Foreskin keratinocyte (primary cell): ENCODE measurements at places on chromosomes 2 and 18. TPM values are rescaled to one million over a fixed set of nuclear protein-coding genes. Genes with fewer than 3 reads are reported as not detected.

Gene IL18RAP
- not detected in 2 replicates for polyA plus RNA-seq

Gene TMEM37
- polyA plus RNA-seq, result 0.16 and 0.18 TPM in 2 replicates

Gene B3GNT7
- 0.07 and 0.08 TPM in 2 replicates for polyA plus RNA-seq

DNA sequence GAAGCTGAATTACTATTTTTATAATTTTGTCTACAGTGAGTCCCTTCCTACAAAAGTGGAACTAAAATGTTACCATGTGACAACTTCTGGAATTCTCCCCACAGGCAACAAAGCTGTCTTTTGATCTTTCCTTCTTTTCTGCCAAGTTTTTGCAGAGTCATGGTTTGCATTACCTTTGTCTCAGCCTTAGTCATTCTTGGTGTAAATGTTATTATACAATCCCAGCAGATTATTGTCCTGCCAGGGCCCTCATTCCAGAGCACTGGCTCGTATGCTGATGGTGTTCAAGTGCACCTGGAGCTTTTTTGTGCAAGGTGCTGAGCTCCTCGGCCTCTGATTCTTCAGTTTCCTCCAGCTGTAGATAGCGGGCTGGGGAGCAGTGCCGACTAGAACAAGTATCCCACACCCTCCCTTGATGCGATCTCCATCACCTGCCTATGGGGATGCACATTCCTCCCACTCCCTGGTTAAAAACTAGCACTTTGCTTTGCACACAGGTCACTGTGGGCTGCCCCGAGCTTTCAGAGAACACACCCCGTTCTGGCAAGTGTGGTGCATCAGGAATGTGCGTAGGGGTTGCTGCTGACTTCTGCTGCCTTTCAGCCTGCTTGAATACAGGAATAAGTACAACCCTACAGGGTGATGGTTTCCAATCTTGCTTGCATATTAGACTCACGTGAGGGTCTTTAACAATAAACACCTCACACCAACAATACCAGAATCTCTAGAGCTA lies 263.6 kb downstream of the RNF144A start:
- DNase-seq, result peak; percentile 44

- no peak for DNase-seq
These were observed 8.6 kb upstream of the NCK2 start for GRCh38 chr2:105736145-105736544.

DNA sequence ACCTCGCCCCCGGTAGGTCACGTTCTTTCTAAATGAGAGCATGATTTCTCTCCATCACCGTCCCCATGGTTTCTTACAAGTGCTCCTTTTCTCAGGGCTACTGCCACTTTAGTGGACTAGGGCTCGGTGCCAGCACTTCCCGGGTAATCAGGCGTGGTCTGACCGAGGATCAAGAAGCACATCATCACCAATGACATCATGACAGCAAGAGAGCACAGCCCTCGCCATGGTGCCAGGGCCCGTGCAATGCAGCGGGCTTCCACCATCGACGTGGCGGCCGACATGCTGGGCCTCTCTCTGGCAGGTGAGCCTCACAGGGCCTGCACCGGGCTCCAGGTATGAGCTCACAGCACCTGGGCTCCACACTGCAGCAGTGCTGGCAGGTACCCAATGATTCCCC lies 75.2 kb downstream of the INPP4A start:
- no peak for DNase-seq

DNA sequence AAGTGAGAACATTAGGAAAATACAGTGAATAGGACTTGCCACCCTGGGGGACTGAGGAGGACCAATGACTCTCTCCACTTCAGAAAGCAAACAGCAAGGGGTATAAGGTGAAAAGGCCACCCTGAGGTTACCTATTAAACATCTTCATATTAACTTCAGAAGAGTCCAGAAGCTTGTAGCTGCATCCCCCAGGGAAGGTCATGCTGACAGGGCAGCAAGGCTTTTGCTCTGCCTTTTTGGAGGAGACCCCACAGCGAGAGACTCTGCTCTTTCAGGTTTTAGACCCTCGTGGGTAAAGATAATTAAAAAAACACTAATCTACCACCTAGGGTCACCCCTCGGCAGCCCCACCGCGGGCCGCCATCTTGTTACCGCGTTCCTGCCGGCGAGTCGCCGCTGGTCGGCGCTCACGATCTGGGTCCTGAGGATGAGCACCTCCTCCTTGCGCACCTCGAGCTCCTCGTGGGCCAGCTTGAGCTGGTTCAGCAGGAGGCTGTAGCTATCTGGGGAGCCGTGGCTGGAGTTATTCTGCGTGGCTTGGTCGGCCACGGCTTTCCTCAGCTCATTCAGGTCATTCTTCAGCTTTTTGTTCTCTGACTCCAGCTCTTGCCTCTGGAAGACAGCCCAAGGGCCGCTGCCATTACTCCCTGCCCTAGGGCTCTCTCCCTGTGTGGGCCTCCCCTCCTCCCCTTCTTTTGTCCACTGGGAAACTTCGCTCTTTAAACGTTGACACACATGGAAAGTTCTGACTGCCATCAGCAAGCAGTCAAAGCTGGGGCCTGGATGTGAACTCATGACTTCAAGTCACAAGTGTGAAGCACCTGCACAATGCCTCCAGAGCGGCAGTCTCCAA lies 50.7 kb upstream of the ACAA2 start:
- no peak for DNase-seq

DNA sequence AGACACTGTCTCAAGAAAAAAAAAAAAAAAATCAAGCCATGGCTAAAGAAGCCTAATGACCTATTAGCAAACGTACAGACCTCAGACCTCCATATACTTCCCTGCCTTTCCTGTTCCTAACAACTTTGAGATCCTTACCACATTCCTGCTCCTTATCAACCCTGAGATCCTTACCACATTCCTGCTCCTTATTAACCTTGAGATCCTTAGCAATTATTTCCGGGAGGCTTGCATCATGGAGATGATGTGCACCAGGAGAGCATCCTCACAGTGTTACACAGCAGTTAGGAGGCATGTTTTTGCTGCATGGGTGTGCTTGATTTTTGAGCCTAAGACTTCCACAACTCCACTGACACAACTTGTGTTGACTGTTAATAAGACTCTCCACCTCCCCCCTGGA lies 54.6 kb upstream of the RASGRP3 start:
- no peak for DNase-seq

DNA sequence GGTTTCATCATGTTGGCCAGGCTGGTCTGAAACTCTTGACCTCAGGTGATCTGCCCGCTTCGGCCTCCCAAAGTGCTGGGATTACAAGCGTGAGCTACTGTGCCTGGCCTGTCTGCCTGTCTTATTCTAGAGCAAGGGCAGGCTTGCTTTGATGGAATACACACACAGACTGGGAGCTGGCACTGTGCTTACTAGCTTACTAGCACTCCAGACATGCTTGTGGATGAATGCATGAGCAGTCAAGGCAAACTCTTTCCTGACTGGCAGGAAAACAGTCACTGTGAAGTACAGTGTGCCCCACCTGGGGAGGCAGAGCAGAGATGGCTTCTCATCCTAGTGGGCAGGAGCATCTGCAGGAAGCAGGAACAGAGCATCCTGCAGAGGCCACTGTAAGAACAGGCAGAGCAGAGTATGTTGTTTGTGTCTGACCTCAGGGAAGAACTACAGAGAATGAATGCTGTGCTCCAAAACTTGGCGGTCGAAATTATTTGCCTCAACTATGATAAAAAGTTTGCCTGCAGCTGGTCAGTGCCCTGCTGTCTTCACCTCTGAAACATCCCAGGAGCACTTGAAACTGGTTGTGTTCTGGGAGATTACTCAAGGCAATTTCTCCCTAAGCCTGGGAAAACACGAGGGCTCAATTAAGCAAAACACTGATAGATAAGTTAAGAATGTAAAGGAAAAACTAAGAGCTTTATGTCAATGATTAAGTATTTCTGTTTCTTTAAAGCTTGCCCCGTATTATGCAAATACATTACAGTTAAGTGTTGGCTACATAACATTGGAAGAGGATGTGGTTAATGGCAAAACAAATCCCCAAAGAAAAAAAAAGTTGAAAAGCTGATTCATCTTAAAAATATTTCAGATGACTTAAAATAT lies 102.4 kb downstream of the VAPA start:
- peak; percentile 83 for DNase-seq

DNA sequence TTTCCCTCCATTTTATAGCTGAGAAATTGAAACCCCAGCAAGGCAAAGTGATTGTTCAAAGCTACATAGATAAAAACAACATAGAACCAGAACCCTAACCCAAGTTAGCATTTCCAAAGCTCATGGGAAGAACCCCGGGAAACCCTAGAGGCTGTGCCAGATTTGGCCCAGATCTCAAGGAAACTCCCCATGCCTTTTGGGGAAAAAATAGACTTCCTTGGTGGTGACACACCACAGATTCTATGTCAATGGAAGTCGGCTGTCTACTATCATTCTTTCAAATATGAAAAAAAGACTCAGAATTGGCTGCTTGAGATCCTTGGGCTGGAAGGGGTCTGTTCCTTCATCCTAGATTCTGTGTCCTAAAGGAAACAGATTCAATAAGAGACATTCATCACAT lies 8.4 kb downstream of the COL6A3 start:
- no peak for DNase-seq

- DNase-seq, result no peak
These were observed 38.6 kb downstream of the STON1 start for GRCh38 chr2:48568547-48568946.

- DNase-seq, result peak; percentile 35
These were observed 49.2 kb upstream of the CCDC150 start for GRCh38 chr2:196590286-196590685.

- DNase-seq, result no peak
These were observed 31.4 kb downstream of the MYO5B start for GRCh38 chr18:50163505-50163904.

- DNase-seq, result peak; percentile 52
These were observed 257.3 kb upstream of the CXCR4 start for GRCh38 chr2:136375017-136375901.

DNA sequence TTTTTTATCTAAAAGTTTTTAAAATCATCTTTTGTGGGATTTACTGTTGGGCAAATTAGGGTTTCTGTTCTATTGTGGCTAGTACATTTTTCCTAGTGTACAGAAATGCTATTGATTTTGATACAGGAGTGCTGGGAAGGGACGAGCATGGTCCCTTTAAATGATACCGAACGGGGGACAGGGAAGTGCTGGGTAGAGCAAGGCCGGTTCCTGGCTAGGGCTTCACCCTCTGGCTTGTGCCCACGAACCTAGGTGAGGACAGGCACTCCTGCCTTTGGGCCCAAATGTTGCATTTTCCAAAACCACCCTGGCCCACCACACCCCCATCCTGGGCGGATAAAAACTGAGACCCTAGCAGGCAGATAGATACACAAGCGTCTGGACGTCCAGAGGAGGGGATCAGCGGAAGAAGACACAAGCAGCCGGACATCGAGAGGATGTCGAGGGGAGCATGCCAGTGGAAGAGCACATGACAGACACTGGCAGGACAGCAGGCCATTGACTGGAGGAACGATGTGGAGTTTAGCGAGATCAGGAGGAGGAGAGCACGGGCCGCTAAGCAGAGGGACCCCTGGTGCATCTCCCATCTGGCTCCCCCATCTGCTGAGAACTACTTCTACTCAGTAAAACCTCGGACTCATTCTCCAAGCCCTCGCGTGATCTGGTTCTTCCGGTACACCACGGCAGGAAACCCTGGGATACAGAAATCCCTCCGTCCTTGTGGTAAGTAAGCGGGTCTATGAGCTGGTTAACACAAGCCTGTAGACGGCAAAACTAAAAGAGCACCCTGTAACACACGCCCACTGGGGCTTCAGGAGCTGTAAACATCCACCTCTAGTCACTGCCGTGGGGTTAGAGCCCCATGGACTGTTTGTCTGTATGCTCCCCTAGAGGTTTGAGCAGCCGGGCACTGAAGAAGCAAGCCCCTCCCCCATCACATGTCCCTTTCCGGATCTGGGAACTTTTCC lies 13.5 kb upstream of the CALCRL start:
- DNase-seq, result no peak

- peak; percentile 54 for DNase-seq
These were observed at the start of gene XDH for GRCh38 chr2:31414601-31415241. XDH (minus strand) TSS chr2:31414742; CDS start chr2:31414666, 76 bp downstream.

DNA sequence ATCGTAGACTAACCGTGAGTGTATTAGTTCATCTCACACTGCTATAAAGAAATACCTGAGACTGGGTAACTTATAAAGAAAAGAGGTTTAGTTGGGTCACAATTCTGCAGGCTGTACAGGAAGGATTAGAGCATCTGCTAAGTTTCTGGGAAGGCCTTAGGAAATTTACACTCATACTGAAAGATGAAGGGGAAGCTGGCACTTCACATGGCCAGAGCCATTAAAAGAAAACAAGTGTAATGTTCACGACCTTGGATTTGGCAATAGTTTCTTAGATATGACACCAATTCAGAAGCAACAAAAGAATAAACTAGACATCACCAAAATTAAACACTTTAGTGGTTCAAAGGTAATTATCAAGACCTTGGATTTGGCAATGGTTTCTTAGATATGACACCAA lies 23.8 kb downstream of the ABCB11 start:
- DNase-seq, result no peak

DNA sequence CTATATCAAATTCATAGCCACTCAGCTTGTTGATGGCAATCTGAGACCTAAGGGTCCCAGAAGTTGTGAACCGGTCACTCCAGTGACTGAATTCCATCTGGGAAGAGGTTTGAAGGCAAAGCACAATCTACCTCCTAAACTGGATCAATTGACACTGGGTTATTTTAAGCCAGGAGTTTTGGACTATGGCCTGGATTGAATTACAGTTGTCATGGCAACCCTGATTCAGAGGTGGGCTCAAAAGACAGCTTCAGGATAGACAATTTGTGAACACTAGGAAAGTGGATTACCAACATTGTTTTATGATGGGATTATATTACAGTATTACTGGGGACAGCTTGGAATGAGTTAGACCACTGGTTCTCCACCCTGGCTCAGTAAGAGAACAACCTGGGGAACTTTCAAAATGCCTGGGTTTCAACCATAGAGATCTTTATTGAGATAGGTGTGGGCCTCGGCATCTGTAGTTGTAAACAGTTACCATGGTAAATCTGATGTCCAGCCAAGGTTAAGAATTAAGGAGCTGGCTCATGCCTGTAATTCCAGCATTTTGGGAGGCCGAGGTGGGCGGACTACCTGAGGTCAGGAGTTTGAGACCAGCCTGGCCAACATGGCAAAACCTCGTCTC lies 58.8 kb downstream of the MFSD6 start:
- DNase-seq, result no peak
